Activated T-cell treated with anti-CD3 and anti-CD28 coated beads, Interleukin-2, amount 50 U/mL, for 48 hours (primary cell): ENCODE measurements at places on chromosomes 12 and 14.

- no peak for DNase-seq
Observed at GRCh38 chr12:51430196-51430895, 5.7 kb downstream of the SLC4A8 start.

GRCh38 chr12:26239122-26239851, 43.9 kb downstream of the SSPN start:
- DNase-seq, result no peak

GRCh38 chr12:121930862-121931261, 12.5 kb downstream of the CFAP251 start:
- DNase-seq, result no peak

DNA sequence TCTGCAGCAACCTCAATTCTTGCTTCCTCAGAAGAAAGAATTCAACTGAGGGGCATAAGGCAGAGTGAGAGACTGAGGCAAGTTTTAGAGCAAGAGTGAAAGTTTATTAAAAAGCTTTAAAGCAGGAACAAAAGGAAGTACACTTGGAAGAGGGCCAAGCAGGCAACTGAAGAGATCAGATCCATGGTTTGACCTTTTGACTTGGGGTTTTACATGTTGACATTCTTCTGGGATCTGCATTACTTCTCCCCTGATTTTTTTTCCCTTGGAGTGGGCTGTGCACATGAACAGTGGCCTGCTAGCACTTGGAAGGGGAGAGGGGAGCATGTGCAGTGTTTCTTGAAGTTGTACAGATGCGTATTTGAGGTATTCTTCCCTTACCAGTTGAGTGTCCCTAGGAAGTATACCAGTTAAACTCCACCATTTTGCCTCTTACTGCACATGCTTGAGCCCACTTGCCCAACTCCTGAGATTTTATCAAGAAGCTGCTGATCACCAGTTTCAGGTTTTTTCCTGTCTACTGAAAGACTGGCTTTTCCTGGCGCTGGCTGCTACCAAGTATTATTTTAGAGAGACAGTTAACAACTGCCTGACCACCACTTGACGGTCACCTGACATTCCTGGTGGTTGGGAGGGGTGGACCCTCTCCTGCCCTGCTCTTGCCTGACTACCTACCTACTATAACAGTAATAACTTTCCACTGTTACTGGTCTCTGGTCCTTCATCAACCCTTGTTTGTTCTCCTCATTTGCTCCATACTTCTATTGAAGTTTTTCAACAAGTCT, 26.0 kb upstream of the TMTC2 start:
- no peak for DNase-seq

DNA sequence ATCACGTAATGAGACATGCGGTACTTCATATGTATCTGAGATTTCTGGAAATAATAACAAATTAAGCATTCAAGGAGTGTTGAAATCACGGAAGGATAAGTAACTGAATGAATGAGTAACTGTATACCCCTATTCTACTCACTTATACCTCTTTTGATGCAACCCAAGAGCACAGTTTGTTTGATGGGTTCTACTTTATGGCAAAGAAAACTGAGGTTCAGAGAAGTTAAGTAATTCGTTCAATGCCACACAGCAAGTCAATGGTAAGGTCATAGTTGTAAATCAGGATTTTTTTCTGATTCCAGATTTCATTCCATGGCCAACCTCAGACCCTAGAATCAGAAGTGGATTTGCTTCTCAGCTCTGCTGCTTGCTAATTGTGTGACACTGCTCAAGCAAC, 544.5 kb upstream of the TBX3 start:
- no peak for DNase-seq

GRCh38 chr14:99047441-99048031, 224.5 kb downstream of the BCL11B start:
- DNase-seq, result no peak

GRCh38 chr14:87142551-87143211, 850.3 kb downstream of the GALC start:
- DNase-seq, result no peak

DNA sequence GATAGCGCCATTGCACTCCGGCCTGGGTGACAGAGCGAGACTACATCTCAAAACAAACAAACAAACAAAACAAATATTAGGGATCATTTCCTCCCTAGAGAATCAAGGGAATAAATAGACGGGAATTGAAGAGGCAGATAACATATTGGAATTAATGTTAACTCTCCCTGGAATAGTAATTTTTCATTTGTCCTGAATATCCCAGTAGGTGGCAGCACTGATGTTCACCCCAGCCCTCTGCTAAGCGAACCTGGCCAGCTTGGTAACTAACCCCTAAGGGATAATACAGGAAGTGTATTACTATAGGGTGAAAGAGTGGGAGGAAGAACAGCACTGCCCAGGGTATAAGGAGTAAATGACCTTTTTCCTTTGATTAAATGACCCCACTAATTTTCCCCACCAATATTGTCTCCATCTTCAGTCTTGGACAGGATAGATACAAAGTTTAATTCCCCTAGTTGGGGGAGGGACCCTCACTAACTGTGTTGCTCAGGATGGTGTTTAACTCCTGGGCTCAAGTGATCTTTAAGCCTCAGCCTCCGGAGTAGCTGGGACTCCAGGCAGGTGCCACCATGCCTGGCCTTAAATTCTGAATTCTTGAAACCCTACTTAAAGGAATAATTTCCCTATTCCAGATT, 40.5 kb downstream of the SLC2A14 start:
- peak; percentile 30 for DNase-seq

DNA sequence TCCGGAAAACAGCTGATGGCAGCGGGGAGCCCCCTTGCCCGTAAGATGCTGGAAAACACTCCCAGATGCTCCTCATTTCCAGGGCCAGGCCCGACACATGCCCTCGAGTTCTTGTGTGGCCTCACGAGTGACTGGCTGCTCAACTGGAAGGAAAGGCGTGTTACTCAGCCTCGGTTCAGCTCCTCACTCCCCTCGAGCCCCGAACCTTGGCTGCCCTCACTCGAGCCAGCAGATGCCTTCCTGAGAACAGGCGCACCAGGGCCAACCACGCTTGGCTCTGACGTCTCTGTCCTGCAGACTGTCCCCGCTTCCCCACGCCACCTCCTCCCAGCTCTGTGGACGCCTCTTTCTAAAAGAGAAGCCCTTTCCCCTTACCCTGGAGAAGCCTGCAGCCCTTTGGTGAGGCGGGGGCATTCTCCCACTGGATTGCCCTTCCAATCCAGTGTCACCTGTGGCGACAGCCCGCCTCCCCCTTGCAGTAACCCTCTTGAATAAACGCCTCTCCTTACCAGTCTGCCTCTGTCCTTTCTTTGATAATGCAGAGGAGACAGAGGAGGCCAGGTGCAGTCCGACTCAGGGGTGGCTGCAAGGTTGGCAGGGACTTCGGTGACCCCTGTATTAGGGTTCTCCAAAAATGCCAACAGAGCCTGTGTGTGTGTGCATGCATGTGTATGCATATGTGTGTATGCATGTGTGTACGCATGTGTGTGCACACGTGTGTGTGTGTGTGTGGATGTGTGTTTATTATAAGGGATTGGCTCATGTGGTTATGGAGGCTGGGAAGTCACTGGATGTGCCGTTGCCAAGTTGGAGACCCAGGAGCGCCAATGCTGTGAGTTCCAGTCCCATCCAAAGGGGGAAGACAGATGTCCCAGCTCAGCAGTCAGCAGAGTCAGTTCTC, 166.3 kb downstream of the KIF26A start:
- DNase-seq, result no peak

DNA sequence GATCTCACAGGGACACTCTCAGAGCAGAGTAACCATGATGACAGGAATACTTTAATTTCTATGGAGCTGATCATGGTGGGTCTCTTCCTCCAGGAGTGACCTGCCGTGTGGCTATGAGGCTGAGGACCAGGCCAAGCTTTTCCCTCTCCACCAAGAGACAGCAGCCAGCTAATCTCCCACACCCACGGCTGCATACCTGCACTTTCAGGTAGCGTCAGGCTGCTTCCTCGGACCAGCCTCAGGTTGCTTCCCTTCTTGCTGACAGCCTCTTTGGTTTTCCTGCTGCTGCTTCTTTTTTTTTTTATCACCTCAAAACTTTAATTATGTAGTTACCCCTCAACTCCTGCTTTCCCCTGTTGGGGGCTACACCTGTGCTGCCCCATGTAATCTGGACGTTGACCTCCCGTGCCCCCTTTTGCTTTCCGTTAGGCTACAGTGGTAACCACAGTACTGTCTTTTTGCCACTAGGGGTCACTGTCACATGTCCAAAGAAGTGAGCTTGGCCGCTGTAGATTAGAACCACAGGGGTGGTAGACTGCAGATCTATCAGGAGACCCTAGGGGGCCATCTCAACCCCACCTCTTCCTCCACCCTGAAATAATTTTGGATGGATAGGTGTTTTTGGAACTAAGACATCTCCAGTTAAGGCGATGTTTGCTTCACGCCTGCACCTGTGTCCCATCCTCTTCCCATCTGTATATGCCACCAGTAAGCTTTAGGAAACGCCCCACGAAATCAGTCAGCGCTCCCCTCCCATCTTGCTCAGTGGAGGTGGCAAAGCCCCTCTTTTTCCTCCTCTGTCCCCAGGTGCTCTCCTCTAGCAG, 7.8 kb upstream of the PIP4K2C start:
- DNase-seq, result peak; percentile 66

GRCh38 chr12:116637589-116638150, 78.5 kb downstream of the MAP1LC3B2 start:
- no peak for DNase-seq

DNA sequence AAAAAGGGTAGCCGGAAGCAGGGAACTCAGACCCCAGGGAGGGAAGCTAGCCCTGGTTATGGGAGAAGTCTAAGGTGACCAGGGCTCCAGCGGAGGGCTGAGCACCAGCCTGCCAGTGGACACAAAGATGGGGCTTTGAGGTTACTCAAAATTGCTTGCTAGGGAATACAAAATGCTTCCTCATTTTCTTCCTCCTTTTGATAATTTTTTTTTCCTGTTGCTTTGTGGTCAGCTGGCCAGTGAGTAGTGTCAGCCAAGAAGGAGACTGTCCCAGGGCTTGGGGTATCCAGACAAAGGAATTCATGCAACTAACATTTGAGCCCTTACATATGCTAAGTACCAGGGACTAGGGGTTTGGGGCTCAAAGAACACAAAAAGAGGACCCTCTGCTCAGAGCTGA, 206.2 kb downstream of the PPM1H start:
- no peak for DNase-seq

- DNase-seq, result no peak
Observed at GRCh38 chr12:54378796-54379397, 5.6 kb downstream of the ZNF385A start.

DNA sequence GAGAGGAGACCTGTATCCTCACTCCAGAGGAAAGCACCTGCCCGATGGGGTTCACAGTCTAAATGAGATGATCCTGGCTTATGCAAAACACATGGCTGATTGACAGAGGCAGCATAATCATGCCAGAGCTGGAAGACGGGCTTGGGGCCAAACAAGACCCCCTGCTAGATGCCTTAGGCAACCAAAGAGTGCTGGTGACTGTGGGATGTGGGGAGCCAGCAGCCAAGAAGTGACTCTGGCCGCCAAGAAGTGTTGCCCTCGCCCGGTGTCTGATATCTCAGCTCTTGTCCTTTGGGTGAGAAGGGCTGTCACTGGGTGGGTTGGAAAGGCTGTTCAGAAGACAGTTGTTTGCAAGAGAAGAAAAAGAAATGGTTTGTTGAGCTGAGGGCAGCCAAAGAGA, 56.7 kb downstream of the PLEKHG3 start:
- no peak for DNase-seq

GRCh38 chr12:94304012-94304411, 155.6 kb downstream of the PLXNC1 start:
- DNase-seq, result no peak

- DNase-seq, result no peak
Observed at GRCh38 chr12:86634456-86635410, 378.5 kb upstream of the MGAT4C start.

DNA sequence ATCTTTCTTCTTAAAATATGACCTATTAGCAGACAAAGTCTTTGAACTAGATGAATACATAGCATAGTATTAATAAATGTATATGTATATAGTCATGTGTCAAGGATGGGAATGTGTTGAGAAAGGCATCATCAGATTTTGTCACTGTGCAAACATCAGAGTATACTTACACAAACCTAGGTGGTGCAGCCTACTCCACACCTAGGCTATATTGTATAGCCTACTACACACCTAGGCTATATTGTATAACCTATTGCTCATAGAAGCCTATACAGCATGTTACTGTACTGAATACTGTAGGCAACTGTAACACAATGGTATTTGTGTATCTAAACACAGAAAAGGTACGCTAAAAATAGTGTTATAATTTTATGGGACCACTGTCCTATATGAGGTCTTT, 47.6 kb downstream of the PTPN21 start:
- DNase-seq, result no peak

GRCh38 chr12:122304924-122305323, 38.6 kb upstream of the VPS33A start:
- DNase-seq, result no peak

DNA sequence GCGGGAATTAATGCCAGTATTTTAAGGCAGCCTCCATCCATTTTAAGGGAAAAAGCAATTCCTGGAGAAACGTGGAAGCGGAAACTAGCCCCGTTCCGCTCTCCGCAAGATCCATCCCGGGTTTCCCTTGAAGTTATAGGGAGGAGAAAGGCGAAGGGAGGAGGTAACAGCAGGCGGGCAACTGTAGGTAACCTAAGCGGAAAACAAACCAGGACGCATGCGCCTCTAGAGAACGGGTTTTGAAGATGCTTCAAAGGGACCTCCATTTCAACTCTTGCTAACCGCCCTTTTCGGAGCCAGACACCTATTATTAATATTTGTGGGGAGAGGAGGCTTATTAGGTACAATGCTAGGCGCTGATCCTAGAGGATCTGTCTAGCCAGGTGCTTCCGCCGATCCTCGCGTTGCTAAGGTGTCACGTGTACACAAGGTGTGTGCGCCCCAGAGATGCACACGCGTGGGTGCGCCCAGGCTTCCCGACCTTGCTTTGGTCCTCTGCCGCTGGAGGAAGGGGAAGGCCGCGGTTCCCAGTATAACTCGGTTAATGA, 6.2 kb downstream of the TBX5 start:
- DNase-seq, result no peak

DNA sequence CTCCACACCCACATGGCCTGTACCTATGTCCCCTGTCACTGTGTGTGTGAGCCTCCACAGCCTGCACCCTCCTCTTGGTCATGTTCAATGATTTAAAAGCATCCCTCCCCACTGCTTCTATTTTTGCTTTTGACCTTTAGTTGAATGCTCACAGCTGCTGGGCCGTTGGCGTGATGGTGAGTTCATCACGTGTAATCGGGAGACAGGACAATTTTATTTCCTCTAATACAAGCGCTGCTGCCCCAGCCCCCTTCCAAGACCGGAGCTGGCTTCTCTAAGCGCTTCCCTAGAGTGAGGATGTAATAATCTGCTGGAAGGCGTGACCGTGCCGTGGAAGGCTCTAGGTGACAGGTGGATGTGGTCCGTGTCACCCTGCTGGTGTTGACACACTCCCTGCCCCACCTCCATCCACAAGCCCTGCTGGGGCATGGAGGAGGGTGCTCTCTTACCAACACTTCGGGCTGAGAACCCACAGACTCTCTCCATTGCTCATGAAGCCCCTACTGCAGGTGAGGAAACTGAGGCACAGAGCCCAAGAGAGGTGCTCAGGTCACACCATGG, 25.4 kb downstream of the CCDC85C start:
- no peak for DNase-seq
